ENCODE measurements at places on chromosomes 11 and 22.

- DNase-seq = no peak
Observed at GRCh38 chr11:79966592-79966991, 525.8 kb upstream of the TENM4 start.

- no peak for DNase-seq
Observed at GRCh38 chr11:128326791-128327190, 260.6 kb downstream of the ETS1 start.

GRCh38 chr22:46025973-46026898 lies 49.3 kb upstream of the WNT7B start:
- DNase-seq = no peak

DNA sequence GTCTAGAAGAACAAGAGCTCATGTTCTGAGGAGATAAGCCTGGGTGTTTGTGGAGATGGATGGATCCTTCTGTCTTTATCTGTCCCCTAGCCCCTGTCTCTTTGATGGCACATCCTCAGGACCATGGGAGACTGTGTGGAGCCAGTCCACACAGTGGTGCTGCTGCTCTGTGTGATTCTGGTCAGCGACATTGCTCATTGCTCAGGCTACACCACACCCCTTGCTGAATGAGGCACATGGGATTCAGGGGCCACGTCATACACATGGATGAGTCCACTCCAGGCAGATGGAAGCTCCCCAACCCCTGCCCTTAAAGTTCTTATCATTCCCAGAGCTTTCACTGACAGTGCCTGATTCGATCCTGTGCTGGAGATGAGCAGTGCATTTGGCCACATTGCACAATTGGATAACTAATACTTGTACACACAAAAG lies 222.2 kb downstream of the NAV2 start:
- DNase-seq = no peak

DNA sequence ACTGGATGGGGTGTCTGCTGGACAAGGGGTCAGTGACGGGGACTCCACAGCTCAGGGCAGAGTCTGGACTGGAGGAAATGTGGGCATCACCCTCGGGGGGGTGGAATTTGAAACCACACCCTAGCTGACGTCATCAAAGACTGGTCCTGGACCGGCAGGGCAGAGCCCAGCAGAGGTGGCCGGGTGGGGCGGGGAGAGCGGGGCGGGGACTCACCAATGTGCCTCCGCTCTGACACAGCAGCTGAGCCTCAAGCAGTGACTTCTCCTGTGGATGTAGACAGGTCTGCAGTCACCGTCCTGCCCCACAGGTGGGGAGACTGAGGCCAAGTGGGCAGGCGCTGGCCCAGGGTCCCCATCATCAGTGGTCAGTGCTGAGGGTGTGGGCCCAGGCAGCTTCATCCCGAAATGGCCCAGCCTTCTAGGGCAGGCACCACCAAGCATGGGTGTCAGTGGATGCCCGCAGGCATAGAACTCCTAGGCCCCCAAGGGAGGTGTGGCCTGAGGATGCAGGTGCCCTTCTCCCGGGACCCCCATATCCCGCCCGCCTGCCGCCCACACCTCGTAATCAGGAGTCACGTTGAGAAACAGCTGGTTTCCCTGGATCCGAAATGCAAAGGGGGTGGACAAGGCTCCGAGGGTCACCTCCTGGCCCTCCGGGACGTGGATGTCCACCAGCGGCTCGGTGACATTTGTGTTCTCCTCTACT lies 603 bp downstream of the CDHR5 start:
- DNase-seq = no peak

- no peak for DNase-seq
Observed at GRCh38 chr11:68966894-68967780, 13.6 kb downstream of the MRGPRD start.

GRCh38 chr22:40547729-40548143 lies 88.8 kb downstream of the MRTFA start:
- DNase-seq = no peak

GRCh38 chr11:118267486-118267885 lies 3.4 kb upstream of the MPZL2 start:
- DNase-seq = no peak

DNA sequence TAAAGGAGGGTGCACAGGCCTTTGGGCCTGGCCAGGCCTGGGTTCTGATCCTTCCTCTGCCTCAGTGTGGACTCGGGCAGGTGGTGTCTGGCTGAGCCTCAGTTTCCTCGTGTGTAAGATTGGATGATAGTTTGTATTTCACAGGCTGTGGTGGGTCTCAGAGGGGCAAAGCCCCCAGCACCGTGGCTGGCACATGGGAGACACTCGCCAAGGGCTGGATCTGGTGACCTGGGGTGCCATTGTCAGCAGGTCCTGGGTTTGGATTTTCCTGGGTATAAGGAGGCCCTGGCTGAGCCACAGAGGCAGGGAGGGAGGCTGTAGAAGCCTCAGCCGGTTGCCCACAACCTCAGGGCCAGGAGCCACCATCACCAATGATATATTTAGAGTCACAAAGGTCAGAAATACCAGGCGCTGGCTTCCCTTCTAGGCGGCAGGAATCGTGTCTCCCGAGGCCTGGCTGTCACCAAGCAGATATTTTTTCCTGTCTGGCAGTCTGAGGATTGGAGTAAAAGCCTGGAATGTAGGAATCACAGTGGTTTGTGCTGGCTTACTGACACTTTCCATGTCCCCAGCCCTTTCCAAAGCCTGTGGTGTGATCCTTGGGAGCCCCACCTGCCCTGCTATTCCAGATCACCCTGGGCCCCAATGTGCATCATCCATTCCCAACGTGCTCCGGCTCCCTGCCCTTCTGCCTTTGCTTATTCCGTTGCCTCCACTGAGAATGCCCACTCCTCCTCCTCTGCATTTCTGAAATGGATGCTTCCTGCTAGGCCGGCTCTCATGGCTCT lies 15.6 kb downstream of the KCNC1 start:
- no peak for DNase-seq

- no peak for DNase-seq
Observed at GRCh38 chr11:85627332-85627997, at the start of gene DLG2. DLG2 (minus strand) TSS chr11:85627344.

DNA sequence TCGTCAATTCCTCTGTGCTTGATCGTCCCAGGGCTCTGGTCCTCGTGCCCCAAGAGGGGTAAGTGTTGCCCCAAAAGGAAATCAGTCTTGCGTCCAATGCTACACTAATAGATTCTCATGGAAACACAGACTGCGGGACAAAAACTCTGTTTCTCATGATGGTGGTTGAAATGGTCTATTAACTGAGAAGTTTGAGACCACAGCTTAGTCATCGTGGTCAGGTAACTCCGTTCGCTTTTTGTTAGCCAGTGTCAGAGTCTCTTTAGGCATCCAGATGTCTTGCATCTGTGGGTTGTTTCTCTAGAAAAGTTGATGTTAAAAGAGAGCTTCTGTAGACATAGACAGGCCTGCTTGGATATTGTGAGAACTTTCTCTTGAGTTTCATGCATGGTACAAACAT lies 104.6 kb upstream of the SORL1-AS1 start:
- DNase-seq = no peak

DNA sequence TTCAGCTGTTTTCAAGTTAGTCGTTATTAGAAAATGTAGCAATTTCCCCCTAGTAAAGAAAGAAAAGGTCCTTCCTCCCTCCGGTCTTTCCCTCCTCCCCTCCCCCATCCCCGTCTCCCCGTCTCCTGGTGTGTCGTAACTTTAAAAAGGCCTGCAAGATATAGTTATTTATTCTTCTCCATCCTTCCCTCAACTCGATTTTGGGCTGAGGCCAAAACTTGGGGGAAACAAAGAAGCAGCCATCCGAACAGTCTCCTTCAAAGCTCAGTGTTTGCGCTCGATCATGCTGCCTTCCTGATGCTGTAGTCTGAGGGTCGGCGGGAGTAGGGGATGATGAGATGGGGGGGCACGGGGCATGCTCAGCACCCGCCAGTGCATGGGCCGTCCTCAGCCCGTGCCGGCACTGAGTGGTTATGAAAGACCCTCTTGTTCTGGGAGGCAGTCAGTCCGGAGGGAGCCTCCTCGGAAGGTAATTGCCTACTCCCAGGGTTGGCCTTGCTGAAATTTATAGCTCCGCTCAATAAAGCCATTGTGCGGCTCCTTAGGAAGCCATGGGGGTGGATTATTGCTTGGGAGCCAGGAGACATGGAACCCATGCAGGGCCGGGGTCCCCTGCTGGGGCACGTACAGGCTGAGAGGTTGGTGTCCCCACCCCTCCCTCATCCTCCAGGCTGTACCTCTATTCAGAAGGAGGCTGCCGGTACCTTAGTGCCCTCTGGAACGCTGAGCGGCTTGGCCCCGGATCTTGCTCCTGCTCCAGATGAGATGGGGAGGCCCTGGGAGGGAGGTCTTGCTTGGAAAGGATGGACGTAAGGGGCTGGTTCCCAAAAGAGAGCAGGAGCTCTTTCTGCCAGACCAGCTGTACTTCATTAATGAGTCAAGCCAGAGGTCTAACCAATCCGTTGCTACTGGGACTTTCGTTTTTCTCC lies 212.7 kb upstream of the CADM1 start:
- DNase-seq = peak; percentile 93

DNA sequence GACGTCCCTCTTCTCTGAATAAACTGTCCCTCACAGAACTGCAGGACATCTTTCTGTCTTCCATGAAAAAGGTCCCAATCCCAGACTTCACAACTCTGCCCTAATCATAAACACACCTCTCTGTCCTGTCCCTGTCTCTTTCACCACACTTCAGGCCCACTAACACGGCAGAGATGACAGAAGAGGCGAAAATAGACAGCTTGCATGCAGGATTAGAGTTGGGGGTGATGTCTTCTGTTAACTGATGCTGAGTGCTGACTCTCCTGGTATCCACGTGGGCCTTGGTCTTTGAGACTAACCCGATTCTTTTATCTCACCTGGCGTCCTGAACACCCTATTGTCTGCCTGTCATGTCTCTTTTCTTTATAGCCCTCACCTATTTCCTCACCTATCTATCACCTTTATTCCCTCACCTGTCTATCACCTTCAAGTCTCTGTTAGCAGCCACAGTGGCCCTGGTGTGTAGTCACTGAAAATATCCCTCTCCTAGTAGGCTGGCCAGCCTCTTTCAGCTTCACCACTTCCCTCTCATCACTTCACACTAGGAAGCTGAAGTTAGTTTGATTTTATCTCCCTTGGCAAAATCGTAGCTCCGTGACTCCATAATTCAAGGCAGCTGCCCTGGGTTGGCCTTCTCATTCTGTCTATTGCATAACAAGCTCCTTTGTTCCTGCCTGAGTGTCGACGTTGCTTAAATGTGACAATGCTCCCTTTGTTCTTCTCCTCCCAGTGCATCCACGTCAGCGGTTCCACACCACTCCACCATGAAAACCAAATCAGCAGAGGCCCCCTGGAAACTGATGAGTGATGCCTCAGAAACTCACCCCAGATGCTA lies 30.6 kb upstream of the DRD2 start:
- peak; percentile 95 for DNase-seq
